T-helper 9 cell (primary cell): ENCODE measurements at places on chromosomes 6 and 20.

DNA sequence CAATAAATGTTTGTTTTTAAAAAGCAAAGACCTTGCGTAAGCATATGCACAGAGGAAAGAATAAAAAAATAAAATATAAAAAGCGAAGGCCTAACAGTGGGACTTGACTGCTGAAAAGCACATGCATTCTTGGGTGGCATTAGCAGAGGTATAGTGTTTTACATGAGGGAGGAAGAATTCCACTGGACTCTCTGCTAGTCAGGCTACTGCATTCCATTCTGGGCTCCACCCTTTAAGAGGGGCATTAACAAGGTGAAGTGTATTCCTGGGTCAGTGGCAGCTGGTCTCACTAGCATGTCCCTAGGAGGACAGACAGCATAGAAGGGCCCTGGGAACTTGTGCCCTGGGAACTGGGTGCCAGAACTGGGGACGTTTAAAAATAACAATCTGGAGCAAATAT lies 134.1 kb downstream of the SOBP start:
- no peak for DNase-seq

DNA sequence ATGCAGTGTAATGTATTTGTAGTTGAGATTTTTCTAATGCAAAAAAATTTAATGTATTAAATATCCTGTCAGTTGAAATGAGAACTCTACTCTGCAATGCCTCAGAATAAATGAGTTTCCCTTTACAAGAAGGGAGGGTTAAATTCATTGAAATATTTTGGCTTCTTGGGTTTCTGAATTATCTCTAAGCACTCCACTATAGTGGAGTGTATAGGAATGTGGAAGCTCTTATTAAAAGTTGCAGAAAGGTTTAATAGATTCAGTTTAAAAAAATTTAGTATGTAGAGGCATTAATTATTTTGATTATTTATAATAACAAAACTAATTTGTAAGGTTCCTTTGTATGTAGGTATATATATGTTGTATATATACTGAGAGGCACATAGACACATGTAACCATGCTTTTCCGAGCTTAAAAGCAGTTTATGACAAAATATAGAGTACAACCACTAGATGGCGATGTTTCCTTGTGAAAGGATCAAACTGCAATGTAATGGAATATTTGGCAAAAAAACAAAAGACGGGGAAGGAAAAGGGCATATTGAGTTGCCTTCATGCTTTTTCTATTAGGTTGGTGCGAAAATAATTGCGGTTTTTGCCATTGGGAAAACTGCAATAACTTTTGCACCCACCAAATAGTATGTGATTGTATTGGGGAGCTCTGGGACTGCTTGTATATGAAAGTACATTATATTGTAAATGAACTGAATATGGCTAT lies 144.2 kb downstream of the MYO6 start:
- no peak for DNase-seq

GRCh38 chr6:162726947-162727321 lies 632 bp downstream of the PRKN start:
- DNase-seq: no peak

DNA sequence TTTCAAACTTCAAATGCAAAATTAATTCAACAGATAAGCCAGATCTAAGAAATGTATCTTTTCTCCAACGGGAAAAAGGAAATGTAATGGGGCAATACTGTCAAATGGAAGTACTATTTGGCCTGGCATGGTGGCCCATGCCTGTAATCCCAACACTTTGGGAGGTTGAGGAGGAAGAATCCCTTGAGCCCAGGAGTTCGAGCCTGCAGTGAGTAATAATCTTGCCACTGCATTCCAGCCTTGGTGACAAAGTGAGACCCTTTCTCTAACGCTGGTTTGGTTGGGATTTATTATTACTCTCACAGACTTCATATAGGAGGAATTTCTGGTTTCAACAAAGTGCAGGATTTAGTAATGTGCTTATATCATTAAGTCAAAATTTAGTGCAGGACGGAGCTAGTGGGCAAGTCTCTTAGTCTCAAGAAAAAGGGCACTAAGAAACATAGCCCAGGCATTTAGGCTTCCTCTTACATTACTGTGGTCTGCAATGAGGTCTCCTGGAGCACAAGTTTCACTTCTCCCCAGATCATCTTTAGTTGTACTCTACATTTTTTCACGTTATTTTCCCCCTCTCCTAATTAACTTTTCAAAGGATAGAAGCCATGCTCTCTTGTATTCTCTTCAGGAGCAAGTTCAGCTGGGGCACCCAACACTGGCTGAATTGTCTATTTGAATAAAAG lies 23.1 kb downstream of the TRIM27 start:
- no peak for DNase-seq

DNA sequence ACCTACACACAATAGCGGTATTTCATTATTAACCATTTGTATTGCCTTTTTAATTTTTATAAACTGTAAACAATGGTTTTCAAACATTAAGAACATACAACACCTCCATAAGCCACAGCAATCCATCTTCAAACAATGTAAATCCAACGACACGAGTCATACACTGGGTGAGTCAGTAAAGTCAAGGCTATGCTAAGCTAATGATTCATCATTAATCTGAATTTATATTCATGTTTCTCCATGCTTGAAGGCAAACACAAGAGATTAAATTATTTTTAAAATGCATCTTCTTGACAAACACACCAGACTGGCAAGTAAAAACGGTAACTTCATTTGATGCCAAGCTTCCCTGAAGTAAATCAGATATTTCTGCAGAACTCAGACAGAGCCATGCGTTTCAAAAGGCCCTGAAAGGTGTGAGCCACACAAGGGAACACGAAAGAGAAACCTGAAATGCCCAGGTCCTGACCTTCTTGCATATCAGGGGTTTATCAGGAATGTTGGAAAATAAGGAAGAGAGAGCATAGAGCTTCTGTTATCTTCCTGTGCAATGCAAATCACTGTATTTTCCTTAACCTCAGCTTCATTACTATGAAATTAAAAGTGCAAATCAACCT lies 162.5 kb downstream of the ALDH8A1 start:
- no peak for DNase-seq

- DNase-seq: no peak
Measured at GRCh38 chr6:127342296-127342945, 988 bp downstream of the ECHDC1 start.

GRCh38 chr6:15996030-15996429 lies 132.9 kb upstream of the MYLIP start:
- DNase-seq: no peak

- no peak for DNase-seq
Measured at GRCh38 chr6:111592726-111593511, 12.8 kb downstream of the TRAF3IP2 start.

GRCh38 chr6:137904822-137905617 lies 38.0 kb downstream of the TNFAIP3 start:
- DNase-seq: peak; percentile 34

DNA sequence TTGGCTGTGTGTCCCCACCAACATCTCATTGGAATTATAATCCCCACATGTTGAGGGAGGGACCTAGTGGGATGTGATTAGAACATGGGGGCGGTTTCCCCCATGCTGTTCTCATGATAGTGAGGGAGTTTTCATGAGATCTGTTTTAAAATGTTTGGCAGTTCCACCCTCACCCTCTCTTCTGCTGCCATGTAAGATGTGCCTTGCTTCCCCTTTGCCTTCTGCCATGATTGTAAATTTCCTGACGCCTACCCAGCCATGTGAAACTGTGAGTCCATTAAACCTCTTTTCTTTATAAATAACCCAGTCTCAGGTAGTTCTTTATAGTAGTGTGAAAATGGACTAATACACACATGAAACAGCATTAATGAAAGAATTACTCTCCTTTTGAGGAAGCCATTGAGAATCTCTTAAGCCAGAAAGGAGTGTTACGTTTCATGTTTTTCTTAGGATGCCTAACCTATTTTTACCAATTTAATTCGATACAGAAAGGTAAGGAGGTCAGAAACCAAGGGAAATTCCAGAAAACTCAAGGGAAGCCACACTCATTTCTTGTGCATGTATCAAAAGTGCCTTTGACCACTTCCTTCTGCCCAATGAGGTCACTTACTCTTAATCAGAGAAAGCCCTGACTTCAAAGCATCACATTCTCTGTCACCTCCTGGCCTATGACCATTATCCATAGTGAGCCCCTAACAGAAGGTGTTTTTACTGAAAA lies 24.7 kb upstream of the HINT3 start:
- no peak for DNase-seq

GRCh38 chr6:139490482-139490881 lies 116.0 kb upstream of the CITED2 start:
- DNase-seq: no peak

DNA sequence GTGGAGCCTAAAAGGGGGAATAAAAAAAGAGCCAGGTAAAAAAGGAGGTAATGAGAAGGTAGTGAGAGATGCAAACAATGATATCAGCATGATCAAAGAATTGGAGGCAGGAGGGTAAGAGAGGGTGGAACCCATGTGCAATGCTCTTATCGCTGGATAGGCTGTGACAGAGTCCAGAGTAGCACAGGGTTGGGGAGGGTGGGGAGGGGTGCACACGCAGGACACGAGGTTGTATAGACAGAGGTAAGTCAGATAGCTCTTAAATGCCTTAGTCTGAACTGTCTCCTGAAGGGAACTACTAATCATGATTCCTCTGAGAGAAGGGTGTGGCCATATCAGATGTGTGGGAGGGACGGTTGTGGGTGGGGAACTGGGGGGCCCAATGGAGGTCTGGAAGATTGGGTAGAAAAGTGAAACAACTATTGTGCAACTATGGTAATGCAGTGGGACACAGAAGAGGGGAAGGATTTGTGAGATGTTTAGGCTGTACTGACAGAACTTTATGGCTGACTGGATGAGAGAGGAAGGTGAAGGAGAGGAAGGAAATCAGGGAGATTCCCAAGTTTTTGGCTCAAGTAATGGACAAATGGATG lies 354.8 kb downstream of the BTBD9 start:
- DNase-seq: no peak

DNA sequence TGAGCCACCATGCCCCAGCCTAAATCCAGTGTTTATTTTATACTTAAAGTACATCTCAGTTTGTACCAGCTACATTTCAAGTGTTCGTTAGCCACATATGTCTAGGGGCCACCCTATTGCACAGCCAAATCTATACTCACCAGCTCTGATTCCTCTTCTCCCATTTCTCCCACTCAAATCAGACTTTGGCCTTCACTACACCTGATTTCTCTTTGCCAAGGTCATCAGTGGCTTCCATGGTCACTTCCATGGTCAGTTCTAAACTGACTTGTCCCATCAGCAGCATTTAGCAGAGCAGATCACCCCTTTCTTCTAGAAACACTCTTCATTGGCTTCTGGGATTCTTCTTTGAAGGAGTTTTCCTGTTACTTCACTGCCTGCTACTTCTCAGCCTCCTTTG lies 14.1 kb downstream of the GHRH start:
- DNase-seq: no peak

DNA sequence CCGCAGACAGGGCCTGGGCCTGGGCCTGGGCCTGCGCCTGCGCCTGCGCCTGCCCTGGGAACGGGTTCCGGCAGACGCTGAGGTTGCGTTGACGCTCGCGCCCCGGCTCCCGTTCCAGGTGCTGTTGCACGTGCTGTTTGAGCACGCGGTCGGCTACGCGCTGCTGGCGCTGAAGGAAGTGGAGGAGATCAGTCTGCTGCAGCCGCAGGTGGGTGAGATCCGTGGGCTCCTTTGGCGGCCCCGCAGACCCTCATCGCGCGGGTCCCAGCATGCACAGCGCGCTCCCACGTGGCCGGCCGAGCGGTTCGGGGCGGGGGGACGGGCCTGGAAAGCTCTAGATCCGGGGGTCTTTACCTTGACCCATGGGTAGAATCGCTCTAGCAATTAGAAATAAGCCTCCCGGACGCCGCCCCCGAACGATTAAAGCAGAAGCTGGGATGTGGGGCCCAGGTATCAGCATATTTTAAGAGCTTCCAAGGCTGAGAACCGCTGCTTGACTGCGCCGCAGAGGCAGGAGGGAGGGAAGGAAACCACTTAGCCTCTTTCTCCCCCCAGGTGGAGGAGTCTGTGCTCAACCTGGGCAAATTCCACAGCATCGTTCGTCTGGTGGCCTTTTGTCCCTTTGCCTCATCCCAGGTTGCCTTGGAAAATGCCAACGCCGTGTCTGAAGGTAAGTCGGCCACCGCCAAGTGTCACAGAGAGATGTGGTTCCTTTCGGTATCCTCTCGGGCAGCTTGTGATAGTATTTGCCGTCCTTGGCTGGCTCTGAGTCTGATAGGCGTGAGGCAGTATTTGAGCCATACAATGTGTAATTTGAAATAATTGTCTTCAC lies 508 bp downstream of the NOP56 start:
- no peak for DNase-seq

- DNase-seq: no peak
Measured at GRCh38 chr6:38391626-38392579, 247.8 kb downstream of the BTBD9 start.

GRCh38 chr20:48339190-48339985 lies 488.4 kb downstream of the PREX1 start:
- no peak for DNase-seq

- no peak for DNase-seq
Measured at GRCh38 chr6:152379423-152379822, 257.7 kb downstream of the SYNE1 start.

GRCh38 chr6:149254253-149254652 lies 63.3 kb upstream of the TAB2 start:
- DNase-seq: no peak

DNA sequence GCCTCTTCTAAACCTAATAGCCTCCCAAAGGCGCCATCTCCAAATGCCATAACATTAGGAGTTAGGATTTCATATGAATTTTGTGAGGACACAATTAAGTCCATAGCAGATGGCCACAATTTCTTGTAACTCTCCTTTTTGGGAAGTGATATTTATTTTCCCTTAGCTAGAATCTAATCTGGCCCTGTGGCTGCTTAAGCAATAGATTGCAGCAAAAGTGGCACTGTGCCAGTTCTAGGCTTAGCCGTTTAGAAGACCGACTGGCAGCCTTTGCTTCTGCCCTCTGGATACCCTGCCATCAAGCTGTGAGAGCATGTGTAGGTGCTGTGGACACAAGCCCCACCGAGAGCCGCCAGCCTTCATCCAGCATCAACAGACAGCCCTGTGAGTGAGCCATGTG lies 15.9 kb upstream of the ADGB start:
- DNase-seq: no peak

DNA sequence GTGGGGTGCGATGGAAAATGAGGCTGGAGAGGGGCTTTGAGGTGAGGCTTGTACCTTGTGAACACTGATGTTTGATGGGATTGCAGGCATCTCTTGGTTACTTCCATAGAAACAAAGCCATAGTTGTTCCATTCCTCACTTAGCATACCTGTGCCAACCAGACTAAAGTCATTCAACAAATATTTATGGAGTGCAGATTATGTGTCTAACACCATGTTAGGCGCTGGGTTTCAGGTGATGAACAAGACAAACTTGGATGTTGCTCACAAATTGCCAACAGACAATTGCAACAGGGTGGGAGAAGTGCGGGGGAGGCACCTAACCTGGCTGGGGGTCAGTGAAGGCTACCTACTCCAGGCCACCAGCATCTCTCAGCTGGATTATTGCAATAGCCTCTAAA lies 1.5 kb downstream of the TTPAL start:
- DNase-seq: no peak

GRCh38 chr6:143135797-143136561 lies 75.3 kb downstream of the AIG1 start:
- DNase-seq: no peak
